ENCODE measurements at places on chromosomes 7 and 10.

DNA sequence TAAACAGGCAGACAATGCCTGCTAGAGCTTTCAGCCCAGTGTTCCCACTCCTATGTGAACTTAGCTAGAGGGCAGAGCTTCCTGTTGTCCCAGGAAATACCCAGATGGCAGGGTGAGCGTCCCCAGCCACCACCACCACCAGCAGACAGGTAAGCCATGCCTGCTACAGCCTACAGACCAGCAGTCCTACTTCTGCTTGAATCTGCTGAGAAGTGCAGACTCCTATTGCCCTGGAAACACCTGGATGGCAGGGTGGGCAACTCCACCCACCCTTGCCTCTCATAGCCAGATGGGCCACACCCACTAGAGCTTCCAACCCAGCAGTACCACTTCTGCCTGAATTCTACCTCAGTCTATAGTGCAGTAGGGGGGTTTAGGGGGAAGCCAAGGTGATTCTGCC is 64.4 kb downstream of the FBXL13 start:
- DNase-seq = no peak

DNA sequence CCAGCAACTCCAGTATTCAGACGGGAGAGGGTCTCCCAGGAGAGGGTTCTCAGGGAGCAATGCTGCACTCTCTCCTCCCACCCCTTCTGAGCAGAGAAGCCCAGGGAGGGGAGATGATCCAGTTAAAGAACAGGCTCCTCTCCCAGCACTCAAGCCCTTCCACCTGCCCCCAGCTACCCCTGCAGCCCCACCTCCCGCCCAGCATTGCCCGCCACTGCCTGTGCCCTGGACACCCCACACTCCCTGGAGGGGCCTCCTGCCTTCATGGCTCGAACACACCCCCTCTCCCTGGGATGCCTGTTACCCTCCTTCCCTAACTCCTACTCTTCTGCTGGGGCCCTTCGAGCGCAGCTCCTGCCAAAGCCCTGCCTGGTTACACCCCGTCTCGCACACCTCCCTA is 66.8 kb downstream of the ELFN1 start:
- DNase-seq = no peak

DNA sequence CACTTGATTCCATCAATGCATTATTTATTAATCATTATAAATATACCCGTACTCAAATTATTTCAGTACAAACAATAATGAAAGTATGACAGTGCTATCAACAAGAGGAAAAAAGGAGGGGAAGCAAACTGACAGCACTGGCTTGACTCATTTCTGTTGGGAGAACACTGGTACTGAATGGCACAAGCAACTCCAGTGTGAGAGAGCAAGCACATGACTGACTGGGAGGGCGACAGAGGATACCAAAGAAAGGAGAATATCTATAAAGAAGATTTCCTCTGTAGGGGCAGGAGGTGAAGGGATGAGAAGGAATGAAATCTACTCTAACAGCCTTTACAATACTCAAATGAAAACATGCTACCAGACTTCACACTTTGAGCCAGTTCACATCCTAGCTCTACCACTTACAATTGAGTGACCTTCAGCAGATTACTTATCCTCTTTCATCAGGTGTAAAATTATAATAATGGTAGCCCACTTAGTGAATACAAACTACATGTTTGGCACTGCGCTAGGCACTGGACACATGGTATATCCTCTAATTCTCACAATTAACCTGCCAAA is 1.5 kb downstream of the USP54 start:
- no peak for DNase-seq

DNA sequence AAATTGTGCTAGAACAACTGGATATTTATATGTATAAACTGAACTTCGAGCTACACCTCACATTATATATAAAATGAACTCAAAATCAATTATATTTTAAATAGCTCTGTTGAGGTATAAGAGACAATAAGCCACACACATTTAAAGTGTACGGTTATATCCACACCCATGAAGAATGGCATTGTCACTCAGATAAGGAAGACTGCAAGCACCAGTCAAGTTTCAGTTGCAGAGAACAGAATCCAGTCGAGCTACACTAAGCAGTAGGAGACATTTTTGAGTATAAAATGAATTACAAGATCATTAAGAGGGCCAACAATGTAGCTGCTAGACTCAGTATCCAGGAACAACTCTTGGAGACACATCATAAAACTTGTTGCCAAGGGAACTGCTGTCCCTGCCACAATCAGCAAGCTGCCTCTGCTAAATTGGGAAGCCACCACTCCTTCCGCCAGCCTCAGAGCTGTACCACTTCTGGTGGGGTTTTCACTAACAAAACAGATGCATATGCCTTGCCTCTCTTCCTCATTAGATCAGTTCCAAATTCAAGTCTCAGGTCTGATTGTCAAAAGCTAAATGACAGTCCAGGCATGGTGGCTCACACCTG is 19.6 kb upstream of the GPNMB start:
- DNase-seq = no peak

GRCh38 chr7:2307690-2308107 is 6.5 kb downstream of the SNX8 start:
- DNase-seq = peak; percentile 2

- no peak for DNase-seq
Measured at GRCh38 chr10:122113945-122114747, 125.2 kb downstream of the TACC2 start.

DNA sequence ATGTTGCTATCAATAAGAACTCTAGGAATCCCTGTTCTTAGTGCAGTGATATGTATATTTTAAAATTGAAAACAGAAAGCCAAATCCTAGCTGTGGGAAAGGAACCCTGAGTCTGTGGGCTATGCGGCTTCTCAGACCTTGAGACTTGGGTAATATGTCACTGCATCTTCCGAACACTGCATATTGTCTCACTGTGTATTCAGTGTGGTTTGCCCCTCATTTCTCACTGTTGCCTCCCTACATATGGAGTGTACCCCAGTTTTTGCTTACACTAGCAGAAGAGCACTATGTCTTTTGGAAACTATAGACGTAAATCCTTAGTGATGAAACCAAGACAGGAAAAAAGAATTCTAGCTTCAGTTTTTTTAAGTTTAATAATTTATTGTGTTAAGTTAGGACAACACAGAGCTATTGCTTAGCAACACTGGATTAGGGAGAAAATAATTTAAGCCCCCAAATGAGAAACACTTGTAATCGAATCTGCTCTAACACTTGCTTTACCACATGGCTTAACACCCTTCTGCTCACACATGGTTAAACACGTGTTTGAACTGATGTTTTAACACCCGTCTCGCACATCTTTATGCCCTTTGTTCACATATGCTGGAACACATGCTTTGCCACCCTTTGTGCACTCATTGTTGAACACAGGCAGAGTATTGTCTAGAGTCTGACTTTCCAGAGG is 251.3 kb downstream of the VTI1A start:
- no peak for DNase-seq

DNA sequence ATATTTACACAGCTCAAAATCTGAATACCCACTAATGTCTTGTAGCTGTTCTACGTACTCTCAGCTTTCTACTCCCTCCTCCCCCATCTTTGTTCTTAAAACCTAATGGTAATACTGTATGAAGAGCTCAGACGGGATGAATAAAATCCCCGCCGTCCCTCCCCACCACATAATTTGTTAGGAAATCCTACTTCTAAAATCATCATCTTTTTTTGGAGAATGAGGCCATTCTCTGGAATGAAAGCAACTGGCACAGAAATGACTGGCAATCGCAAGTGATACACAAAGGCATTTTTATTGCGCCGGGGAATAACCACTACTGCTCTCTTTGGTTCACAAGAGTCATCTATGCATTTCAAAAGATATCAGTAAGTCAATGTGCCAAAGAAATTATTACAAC is 27.3 kb downstream of the SLC35B4 start:
- no peak for DNase-seq

GRCh38 chr7:137328373-137329120 is 15.0 kb downstream of the PTN start:
- DNase-seq = no peak

DNA sequence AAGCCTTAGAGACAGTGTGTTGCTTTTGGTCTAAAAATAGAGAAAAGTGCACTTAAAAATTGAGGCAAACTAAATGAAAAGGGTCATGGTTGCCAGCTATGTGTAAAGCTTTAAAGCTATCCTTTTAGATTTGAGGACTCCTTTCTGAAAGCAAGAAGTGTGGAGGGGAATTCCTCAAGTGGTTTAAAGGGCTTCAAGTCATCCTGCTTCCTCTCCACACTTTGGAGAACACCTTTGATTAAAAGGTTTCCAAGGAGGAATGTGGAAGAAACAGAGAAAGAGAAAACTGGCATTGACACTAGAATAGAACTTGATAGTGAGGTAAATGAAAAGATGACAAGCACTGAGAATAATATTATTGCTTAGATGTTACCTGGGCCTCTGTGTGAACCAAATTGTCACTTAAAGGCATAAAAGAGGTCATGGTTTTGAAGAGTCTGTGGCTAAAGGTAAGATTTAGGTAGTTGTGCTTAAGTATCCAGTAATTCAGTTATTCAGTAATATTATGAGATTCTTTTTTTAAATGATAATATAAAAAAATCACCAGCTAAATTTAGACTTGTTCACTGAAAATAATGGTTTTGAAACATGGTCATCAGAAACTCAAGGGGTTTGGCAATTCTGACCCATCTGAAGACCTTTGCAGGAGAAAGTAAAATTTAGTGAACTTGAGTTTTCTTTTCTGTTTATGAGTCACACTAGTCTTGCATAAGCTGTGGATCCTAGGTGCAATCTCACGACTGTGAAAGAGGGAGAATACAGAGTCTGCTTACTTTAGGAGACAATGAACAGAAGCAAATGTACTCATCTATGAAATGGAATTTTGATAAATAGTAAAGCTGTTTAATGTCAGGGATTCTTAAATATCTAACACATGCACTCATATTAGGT is 466.0 kb downstream of the KIF20B start:
- no peak for DNase-seq

GRCh38 chr7:29346231-29346978 is 151.8 kb downstream of the CHN2 start:
- no peak for DNase-seq

GRCh38 chr10:63133821-63134557 is 861 bp downstream of the NRBF2 start:
- DNase-seq = no peak

- DNase-seq = no peak
Measured at GRCh38 chr10:36048236-36048635, 406.1 kb upstream of the FZD8 start.

GRCh38 chr7:47227762-47228177 is 354.1 kb downstream of the TNS3 start:
- DNase-seq = no peak

DNA sequence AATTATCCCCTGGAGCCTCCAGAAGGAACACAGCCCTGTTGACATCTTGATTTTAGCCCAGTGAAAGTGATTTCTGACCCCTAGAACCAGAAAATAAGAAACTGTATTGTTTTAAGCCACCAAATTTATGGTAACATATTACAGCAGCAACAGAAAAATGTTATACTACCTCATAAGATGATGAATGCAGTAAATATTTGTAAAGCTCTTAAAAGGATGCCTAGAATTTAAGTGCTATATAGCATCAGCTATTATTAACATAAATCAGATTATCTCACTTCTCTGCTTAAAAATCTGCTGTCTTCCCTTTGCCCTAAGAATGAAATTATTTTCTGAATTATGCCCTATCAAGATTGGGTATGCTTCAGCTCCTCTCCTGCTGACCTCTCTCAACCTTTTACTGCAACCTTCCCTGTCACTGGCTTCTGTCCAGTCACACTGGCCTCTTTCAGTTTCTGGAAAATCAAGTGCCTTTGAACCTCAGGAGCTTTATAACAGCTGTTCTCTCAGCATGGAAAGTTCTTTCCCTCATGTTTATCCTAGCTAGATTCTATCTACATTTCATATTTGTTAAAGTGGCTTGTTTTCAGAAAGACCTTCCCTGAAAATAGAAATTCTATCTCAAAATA is 78.9 kb downstream of the GPR37 start:
- no peak for DNase-seq

DNA sequence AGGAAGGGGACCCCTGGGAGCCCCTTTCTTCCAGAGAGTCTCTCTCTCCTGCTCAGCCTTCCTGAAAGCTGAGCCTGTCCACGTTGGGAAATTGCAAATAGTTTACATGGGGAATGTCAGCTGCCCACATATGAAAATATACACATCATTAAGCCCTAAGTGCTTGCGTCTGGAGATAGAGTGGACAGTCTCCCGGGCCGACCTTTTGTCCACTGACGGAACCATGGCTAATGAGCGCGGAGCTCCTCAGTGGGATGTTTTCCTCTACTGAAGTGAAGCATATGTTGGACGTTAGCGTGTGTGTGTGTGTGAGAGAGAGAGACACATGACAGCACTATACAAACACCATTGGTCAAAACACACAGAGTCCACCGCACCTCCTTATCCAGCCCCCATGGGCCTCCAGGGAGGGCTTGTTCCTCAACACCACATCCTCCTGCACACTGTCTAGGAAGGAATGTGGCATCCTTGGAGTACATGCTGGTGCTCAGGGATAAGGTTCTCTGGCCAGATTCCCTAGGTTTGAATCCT is 128.4 kb downstream of the RGS10 start:
- DNase-seq = no peak

GRCh38 chr10:124145109-124145870 is 51.9 kb upstream of the CHST15 start:
- no peak for DNase-seq

DNA sequence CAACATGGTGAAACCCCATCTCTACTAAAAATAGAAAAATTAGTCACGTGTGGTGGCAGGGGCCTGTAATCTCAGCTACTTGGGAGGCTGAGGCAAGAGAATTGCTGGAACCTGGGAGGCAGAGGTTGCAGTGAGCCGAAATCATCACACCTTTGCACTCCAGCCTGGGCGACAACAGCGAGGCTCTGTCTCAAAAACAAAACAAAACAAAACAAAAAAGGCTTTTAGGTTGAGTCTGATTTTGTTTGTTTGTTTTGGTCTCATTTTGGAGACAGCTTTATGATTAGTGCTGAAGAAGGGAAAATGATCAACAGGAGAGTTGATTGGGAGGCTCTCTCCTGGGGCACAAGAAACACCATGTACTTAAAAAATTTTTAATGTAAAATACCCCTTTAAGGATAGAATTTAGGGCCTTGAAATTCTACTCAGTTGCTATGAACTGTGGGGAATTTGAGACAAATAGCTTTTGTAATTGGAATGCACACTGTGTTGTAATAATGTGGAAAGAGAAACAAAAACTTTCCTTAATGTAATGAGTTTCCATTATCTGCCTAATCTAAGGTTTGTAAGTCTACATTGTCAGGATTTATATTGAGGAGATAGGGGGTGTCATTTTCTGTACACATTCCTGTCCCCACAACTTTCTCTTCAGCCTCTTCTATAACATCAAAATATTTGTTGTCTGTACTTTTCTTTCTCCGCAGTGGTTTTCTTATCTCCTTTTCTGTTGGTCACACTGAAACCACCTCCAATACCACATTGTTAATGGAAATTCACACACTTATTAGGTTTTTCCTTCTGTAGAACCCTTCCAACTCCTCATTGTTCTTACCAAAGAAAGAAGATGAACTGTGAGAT is 41.3 kb downstream of the ARID5B start:
- no peak for DNase-seq

- peak; percentile 47 for DNase-seq
Measured at GRCh38 chr7:5419539-5420066, 4.0 kb downstream of the TNRC18 start.
